ENCODE measurements at places on chromosomes 1 and 21. TPM values are rescaled to one million over a fixed set of nuclear protein-coding genes. Genes with fewer than 3 reads are reported as not detected.

DNA sequence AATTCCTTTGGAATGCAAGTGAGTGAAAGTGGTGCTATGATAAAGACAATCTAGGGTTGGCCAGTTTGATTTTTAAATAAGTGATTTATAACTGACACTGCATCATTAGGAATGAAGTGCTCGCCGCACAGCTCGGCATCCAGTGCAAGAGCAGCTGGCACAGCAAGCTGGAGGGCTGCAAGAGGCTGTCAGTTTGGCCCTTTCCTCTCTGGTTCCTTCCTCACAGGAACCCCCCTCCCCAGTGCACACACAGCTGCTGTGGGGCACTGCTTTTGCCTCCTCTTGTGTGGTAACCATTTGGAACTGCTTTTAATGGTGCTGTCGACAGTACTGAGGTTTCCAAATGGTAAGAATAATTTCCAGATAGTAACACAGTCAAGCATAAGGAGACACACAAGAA lies 10.4 kb upstream of the BCAR3 start:
- DNase-seq, result no peak

COL6A2 gene
- 269 TPM for total RNA-seq

GRCh38 chr1:151243683-151244216 lies 10.8 kb upstream of the PSMD4 start:
- no peak for DNase-seq

- DNase-seq, result no peak
These were observed 145.7 kb downstream of the KCNK2 start for GRCh38 chr1:215228193-215228592.

- DNase-seq, result no peak
These were observed 38.9 kb downstream of the RGSL1 start for GRCh38 chr1:182488803-182489202.
